ENCODE measurements at places on chromosomes 2 and 18.

DNA sequence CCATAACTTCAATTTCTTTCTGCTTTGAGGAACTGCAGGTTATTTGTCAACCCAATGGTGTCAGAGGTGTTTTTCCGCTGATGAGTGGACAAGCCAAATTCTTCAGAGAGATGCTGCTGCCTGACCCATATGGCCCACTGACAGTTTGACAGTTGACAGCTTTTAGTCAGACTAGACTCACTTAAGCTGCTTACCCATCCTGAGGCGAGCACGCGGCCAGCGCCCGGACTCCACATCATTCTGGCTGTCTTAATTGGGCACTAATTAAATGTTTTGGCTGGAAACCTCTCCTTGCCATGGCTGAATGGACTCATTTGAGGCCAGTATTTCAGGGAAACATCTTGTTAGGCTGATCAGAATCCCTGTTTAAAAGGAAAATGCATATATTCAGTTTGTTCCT, 316.1 kb upstream of the FANCL start:
- no peak overlapping the region for H3K27ac ChIP-seq
- no peaks in the 10 kb centered on the region for H3K4me1 ChIP-seq
- no peak for DNase-seq
- H3K27me3 ChIP-seq: no peaks in the 10 kb centered on the region

GRCh38 chr2:138276339-138276738, 225.2 kb upstream of the SPOPL start:
- no peak for DNase-seq
- no peaks in the 10 kb centered on the region for H3K36me3 ChIP-seq
- H3K4me1 ChIP-seq: no peaks in the 10 kb centered on the region
- H3K27me3 ChIP-seq: no peaks in the 10 kb centered on the region

DNA sequence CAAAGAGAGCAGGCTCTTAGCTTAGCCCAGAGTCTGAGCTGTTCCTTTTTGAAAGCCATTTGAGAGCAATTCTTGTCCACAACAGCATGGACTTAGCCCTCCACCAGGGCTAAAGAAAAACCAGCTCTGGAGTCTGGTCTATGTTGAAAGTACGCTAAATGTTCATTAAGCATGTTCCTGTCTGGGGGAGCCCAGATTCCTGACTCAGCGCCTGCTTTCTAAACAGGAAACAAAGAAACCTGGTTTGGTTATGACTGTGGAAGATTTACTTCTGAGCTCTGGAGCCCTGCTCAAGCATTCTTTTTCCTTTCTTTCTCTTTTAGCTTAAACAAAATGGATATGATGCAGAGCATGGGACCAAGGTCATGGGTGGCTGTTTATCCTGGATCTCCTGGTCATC, 279.8 kb downstream of the RBM43 start:
- no peak overlapping the region for H3K4me3 ChIP-seq
- H3K4me1 ChIP-seq: no peaks in the 10 kb centered on the region
- DNase-seq: no peak
- H3K36me3 ChIP-seq: no peaks in the 10 kb centered on the region
- H3K27me3 ChIP-seq: no peaks in the 10 kb centered on the region
- H3K27ac ChIP-seq: no peak overlapping the region

DNA sequence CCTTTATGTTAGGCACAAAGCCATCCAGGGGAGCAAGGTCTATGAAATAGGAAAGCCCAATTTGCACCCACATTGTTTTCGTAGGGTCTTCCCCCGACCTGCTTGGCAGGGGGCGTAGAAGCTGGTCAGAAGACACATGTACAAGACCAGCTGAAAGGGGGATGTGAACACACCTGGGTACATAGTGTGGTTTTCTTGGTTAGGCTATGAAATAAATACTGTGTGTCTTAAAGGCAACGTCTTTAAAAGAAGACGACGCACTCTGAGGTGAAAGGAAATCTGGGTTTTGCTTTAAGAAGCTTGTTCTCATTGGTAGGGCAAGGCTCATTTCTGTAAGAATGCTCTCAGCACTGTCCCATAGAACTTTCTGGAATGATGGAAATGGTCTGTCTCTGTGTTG, 60.0 kb upstream of the KLF7 start:
- peaks cover 6% of the 10 kb centered on the region for H3K4me1 ChIP-seq
- H3K36me3 ChIP-seq: no peaks in the 10 kb centered on the region
- DNase-seq: no peak
- no peak overlapping the region for H3K4me3 ChIP-seq
- H3K27ac ChIP-seq: no peak overlapping the region
- peaks cover 4% of the 10 kb centered on the region for H3K27me3 ChIP-seq

- no peak overlapping the region for H3K4me3 ChIP-seq
- H3K4me1 ChIP-seq: no peaks in the 10 kb centered on the region
- no peaks in the 10 kb centered on the region for H3K36me3 ChIP-seq
Observed at GRCh38 chr2:192148620-192149321, 46.0 kb downstream of the TMEFF2 start.

GRCh38 chr2:109429567-109430328, 184.0 kb downstream of the SEPTIN10 start:
- H3K4me1 ChIP-seq: no peaks in the 10 kb centered on the region
- H3K27ac ChIP-seq: no peak overlapping the region

DNA sequence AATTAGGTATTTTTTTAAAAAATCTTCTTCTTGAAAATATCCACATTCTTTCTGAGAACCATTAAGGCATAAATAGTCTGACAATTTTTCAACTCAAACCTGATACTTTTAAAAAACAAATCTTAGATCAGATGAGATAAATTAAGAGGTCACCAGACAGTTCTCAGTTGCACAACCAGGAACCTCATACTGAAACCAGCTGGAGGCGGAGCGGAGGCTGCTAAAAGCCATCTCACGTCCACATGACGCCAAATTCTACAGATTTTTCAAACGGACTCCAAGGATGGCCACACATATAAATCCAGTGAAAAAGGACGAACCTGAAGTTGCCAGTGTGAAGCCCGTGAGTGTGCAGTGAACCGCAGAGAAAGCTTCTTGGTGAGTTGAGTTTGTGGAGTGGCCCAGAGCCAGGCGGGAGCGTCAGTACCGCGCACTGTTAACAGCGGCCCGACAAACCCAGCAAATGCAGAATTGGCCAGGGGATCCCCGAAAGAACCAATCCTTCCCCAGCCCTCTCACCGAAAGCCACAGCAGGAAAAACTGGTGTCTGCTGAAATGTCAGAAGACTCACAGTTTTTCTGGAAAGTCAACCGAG, 53.1 kb upstream of the BBS5 start:
- peaks cover 15% of the 10 kb centered on the region for H3K27me3 ChIP-seq
- no peak for DNase-seq
- H3K27ac ChIP-seq: no peak overlapping the region

- H3K27me3 ChIP-seq: no peaks in the 10 kb centered on the region
- no peaks in the 10 kb centered on the region for H3K4me1 ChIP-seq
- H3K4me3 ChIP-seq: no peak overlapping the region
- no peak overlapping the region for H3K27ac ChIP-seq
- peak; percentile 7 for DNase-seq
Observed at GRCh38 chr18:45386041-45386655, 229.1 kb upstream of the SLC14A2 start.

GRCh38 chr2:216490061-216490460, 8.6 kb upstream of the RPL37A start:
- no peak overlapping the region for H3K4me3 ChIP-seq
- H3K4me1 ChIP-seq: no peaks in the 10 kb centered on the region
- no peaks in the 10 kb centered on the region for H3K27me3 ChIP-seq
- no peaks in the 10 kb centered on the region for H3K36me3 ChIP-seq

- no peak overlapping the region for H3K27ac ChIP-seq
- no peaks in the 10 kb centered on the region for H3K27me3 ChIP-seq
- no peaks in the 10 kb centered on the region for H3K4me1 ChIP-seq
- H3K4me3 ChIP-seq: no peak overlapping the region
- H3K36me3 ChIP-seq: peaks cover 34% of the 10 kb centered on the region
Observed at GRCh38 chr2:177460973-177461585, 68.5 kb downstream of the AGPS start.

GRCh38 chr2:54477896-54478295, 21.8 kb downstream of the SPTBN1 start:
- no peak for DNase-seq

- no peak for DNase-seq
- H3K27me3 ChIP-seq: no peaks in the 10 kb centered on the region
- no peaks in the 10 kb centered on the region for H3K36me3 ChIP-seq
- no peak overlapping the region for H3K4me3 ChIP-seq
- H3K4me1 ChIP-seq: peaks cover 33% of the 10 kb centered on the region
Observed at GRCh38 chr2:48269117-48269822, 260.7 kb upstream of the STON1 start.

- no peak for DNase-seq
- no peaks in the 10 kb centered on the region for H3K4me1 ChIP-seq
- H3K27me3 ChIP-seq: no peaks in the 10 kb centered on the region
- no peak overlapping the region for H3K27ac ChIP-seq
Observed at GRCh38 chr2:140593132-140593531, 1537.7 kb downstream of the LRP1B start.

DNA sequence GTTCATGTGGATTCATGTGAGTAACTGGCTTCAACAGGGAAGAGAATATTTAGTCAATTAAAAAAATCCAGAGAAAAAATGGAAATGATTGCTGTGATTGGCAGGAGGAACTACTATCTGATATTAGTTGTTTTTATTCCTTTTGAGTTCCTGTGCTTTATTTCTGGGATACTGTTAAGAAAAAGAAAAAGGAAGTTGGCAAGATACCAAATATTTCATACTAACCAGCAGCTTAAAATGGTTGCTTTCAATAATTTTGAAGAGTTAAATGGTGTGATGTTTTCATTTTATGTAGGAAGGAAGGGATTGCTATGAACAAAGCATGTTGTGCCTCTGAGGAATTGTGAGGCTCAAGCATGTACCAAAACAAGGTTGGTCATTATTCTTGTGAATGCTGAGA, 8.1 kb upstream of the MTX2 start:
- no peaks in the 10 kb centered on the region for H3K4me1 ChIP-seq
- DNase-seq: no peak
- no peak overlapping the region for H3K4me3 ChIP-seq
- no peaks in the 10 kb centered on the region for H3K27me3 ChIP-seq

DNA sequence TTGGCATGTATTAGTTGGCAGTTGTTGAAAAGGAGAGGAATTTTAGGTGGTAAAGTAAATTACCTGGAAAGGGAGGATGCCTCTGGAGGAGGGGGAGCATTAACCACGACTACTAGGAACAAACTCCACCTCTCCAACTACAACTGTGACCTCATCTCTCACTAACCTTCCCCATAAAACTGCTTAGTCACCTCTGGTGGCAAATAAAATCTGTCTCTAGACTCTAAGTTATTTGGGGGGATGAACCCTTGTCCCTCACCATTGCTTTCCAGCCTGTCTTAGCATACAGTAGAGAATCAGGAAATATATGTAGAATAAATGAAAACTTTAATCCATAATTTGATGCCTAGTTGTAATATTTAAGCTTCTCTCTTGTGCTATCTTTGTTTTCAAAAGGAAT, 27.6 kb upstream of the MYO1B start:
- no peaks in the 10 kb centered on the region for H3K36me3 ChIP-seq
- peak; percentile 3 for DNase-seq

DNA sequence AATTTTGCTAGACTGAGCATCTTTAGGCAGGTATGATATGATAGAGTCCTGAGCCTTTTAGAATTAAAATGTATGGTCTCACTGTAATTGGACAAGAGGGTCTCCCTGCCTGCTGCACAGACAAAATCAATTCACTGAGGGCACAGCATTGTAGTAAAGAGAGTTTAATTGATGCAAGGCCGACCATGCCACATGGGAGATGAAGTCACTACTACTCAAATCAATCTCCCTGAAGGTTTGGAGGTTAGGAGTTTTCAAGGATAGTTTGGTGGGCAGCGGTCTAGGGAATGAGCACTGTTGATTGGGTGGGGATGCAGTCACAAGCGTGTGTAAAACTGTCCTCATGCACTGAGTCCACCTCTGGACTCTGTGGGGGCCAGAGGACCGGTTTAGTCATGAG, 26.1 kb downstream of the SERPINB7 start:
- no peak overlapping the region for H3K4me3 ChIP-seq
- no peaks in the 10 kb centered on the region for H3K4me1 ChIP-seq
- DNase-seq: no peak
- H3K36me3 ChIP-seq: no peaks in the 10 kb centered on the region
- H3K27me3 ChIP-seq: no peaks in the 10 kb centered on the region
- H3K27ac ChIP-seq: no peak overlapping the region

- DNase-seq: no peak
- H3K4me3 ChIP-seq: no peak overlapping the region
- no peaks in the 10 kb centered on the region for H3K27me3 ChIP-seq
- no peaks in the 10 kb centered on the region for H3K4me1 ChIP-seq
- no peaks in the 10 kb centered on the region for H3K36me3 ChIP-seq
Observed at GRCh38 chr2:44716131-44716530, 225.4 kb upstream of the SIX3 start.

- no peak overlapping the region for H3K4me3 ChIP-seq
- H3K4me1 ChIP-seq: peaks cover 20% of the 10 kb centered on the region
- H3K36me3 ChIP-seq: peaks cover 50% of the 10 kb centered on the region
- no peak for DNase-seq
Observed at GRCh38 chr2:131517106-131517831, 10.4 kb upstream of the CCDC74A start.

- no peak overlapping the region for H3K4me3 ChIP-seq
- H3K27ac ChIP-seq: no peak overlapping the region
- DNase-seq: no peak
- no peaks in the 10 kb centered on the region for H3K27me3 ChIP-seq
- no peaks in the 10 kb centered on the region for H3K4me1 ChIP-seq
Observed at GRCh38 chr2:237194081-237194480, 108.4 kb downstream of the COPS8 start.

- no peak for DNase-seq
- no peak overlapping the region for H3K4me3 ChIP-seq
- H3K36me3 ChIP-seq: no peaks in the 10 kb centered on the region
- peaks cover 5% of the 10 kb centered on the region for H3K27me3 ChIP-seq
Observed at GRCh38 chr2:99631700-99632099, 141.9 kb upstream of the REV1 start.

- peak; percentile 92 for DNase-seq
- H3K27me3 ChIP-seq: no peaks in the 10 kb centered on the region
- H3K4me1 ChIP-seq: no peaks in the 10 kb centered on the region
- H3K4me3 ChIP-seq: no peak overlapping the region
- no peak overlapping the region for H3K27ac ChIP-seq
- H3K36me3 ChIP-seq: no peaks in the 10 kb centered on the region
Observed at GRCh38 chr18:59957957-59958356, 58.2 kb downstream of the PMAIP1 start.

DNA sequence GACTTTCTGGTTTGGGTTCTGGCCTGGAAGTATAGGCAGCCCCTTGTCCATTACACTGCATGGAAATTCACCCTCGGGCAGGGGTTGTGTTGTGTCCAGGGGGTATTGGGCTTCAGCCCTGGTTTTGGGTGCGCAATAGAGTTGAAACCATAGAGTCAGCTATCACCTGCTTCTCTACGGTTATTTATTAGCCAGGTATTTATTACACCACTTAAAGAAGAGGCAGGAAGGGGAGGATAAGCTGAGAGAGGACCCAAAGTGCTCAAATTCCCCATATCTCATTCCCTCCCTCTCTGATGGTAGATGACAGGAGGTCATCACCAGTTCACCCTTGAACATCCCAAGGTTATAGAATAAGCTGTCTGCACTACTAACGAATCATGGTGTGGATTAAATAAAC, 133.4 kb downstream of the HRH4 start:
- H3K27ac ChIP-seq: no peak overlapping the region
- no peak for DNase-seq
- no peaks in the 10 kb centered on the region for H3K36me3 ChIP-seq
- H3K4me3 ChIP-seq: no peak overlapping the region
- H3K4me1 ChIP-seq: no peaks in the 10 kb centered on the region
- H3K27me3 ChIP-seq: no peaks in the 10 kb centered on the region

GRCh38 chr2:95276244-95276887, 2.1 kb downstream of the PROM2 start:
- H3K36me3 ChIP-seq: no peaks in the 10 kb centered on the region
- DNase-seq: no peak
- peaks cover 18% of the 10 kb centered on the region for H3K4me1 ChIP-seq
- H3K27ac ChIP-seq: no peak overlapping the region
- peaks cover 48% of the 10 kb centered on the region for H3K27me3 ChIP-seq
- no peak overlapping the region for H3K4me3 ChIP-seq

- H3K4me3 ChIP-seq: no peak overlapping the region
- no peaks in the 10 kb centered on the region for H3K4me1 ChIP-seq
Observed at GRCh38 chr18:47983946-47984345, 53.5 kb upstream of the SMAD2 start.

Data from K562 (cell line).